ENCODE measurements at places on chromosomes 16 and 17.
A peak's percentile ranks its signal among the peaks of the same experiment; 100 is the strongest.

- peak; percentile 44 for DNase-seq
Observed at GRCh38 chr17:50893183-50893993, 27.2 kb upstream of the TOB1 start.

DNA sequence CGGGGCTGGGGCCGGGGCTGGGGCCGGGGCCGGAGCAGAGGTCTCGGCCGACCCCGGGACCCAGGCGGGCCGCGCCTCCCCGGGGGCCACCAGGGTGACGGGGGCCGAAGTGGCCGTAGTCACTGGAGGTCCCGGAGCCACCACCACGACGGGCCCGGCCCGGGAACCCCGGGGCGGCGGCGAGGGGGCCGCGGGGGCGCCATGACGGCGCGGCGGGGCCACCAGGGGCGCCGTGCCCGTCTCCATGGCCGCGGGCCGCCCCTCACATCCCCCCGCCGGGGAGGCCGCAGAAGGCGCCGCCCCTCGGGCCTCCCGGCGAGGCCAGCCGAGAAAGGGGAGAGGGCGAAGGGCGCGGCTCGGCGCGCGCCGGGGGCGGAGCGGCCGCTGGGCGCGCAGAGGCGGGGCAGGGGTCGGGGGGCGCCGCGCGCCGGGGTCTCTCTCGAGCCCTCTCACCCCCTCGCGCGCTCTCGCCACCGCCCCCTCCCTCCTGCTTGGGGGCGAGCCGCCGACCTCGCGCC, 297 bp downstream of the TBC1D10B start:
- no peak for DNase-seq

GRCh38 chr16:61836804-61837393, 199.3 kb downstream of the CDH8 start:
- no peak for DNase-seq

DNA sequence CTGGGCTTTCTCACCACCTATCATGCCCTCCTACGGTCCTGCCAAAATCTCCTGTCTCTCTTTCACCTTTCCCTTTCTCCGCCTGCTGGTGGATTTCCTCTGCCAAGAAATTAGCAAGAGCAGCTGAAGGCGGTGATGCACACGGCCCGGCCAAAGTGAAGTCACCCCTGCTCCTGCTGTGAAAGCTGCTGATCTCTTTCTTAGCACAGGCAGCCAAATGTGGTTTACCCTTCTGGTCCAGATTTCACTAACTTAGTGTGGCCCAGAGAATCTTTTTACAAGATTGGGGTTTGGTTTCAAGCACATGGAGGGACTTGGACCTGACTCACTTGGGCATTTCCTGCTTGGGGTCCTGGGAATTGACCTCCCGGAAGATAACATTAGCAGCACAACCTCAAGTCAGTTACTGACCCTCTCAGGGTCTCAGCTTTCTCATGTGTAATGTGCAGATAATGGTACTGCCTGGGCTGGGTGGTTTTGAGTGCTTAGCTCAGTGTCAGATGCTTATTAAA, 155.7 kb downstream of the SOCS1 start:
- DNase-seq = peak; percentile 15

GRCh38 chr16:23140107-23140506, 9.1 kb downstream of the USP31 start:
- no peak for DNase-seq

DNA sequence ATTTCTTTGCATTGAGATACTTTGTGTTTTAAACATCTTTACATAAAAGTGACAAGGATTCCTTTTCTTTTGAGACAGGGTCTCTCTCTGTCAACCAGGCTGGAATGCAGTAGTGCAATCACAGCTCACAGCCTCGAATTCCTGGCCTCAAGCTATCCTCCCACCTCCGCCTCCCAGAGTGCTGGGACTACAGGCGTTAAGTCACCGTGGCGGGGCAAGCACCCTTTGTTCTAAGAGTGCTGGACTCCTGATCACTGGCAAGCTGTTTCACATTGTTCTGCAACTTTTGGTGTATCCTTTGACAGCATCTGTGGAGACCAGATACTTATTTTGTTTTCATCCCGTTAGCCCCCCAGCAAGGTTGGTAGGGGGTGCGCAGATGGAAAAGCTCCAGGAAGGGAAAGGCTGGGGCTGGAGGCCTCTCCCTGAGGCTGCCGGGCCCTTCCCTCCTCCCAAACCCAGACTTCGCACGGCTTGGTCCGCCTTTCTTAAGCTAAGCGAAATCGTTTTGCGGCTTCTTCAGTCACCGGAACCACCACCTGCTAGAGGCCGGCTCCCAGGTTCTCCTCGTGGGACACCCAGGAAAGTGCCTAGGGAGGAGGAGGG, 1.1 kb downstream of the ST6GALNAC2 start:
- no peak for DNase-seq

DNA sequence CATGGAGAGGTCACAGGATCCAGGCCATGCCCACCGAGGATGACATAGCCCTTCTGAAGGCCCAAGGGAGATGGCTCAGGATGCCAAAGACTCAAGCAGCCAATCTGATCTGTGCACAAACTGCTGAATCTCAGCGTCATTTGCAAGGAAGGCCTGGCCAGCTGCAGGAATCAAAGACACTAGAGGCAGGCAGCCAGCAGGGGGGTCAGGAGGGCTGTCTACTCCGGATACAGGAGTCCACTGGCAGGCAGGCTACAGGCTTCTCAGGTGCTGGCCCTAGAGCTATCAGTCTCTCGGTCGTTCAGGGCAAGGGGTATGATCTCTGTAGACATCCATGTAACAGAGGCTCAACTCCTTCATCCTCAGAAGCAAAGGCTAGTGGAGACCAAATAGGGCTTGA, 1735.3 kb downstream of the TP53TG3F start:
- no peak for DNase-seq

DNA sequence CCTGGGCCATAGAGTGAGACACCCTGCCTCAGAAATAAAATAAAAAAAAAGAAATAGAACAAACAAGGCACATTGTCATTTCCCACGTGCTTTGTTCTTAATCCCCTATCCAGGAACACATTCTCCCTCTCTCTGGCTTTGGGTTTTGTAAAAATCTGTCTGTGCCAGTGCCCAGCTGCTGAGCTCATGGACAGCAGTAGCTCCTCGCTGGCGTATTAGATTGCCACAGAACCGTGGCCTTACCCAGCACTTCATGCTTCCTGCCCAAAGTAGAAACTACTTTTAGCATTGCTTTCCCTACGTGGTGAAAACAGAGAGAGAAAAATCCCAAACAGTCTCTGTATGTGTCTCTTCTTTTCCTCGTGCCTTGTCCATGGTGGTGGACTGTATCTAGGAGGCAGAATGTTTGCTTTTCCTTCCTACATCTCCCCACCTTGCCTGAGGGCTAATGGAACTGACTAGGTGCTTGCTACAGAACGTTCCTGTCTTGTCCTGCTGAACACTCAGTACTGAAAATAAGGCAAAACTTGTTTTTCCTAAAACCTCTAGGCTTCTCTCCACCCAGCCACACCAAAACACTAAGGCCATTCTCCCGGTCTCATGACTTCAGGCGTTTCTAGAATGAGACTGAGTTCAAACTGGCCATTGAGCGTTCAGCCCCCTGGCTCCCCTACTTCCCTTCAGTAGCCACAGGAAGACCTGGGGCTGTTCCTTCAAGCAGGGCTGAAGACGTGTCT, 26.1 kb downstream of the MNT start:
- DNase-seq = no peak

- DNase-seq = no peak
Observed at GRCh38 chr16:53465606-53466280, 31.5 kb downstream of the RBL2 start.

DNA sequence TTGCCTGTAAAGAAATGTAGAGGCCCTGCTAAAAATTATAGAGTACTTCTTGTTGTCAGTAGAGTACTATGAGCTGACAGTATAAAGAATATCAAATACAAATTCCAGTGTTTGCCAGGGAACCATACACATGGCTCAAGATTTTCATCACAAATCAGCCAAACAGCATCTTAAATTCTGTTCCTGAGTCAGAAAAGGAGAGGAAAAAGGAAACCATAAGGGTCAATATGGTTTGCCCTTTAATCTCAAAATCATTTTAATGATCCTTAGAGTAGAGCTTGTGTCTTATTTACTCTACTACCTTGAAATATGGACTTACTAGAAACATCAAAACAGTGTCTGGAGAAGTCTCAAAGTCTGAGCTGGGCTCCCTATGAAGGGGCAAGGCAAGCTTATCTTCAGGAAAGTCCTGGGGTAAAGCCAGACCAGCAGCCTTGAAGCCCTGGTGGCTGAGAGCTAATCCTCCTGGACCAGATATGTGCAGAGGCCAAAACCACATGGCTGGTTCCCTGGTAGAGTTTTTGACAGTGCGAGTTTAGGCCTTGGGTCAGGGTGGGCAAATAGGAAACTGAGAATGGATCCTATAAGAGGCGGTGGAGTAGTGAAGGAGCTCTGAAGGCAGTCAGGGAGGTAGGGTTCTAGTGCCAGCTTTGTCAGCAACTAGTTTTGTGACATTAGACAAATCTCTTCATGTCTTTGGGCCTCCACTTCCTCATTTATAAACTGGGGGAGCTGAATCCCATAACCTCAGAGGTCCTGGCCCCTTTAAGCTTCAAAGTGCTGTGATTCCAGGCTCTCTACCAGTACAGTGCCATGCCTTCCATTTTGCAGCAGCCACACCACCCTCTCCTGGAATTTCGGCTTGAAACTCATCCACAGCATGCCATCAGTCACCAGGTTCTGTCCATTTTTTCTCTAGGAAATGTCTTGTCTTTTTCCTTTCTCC, 38.9 kb downstream of the MRTFB start:
- no peak for DNase-seq

DNA sequence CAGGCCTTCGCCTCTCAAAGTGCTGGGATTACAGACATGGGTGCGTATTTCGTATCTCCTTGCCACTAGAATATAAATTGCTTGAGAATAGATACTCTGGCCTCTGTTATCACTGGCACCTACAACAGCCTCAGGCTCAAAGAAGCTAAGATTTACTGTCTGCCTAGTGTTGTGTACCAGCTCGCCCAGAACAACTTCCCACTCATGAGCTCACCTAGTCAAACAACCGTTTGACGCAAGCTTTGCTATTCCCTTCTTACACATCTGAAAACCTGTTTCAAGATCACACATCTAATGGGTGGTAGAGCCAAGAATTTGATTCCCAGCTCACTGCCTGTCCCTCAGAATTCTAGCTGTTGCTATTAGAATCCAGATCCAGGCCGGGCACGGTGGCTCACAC, 24.4 kb downstream of the MIS12 start:
- DNase-seq = no peak

DNA sequence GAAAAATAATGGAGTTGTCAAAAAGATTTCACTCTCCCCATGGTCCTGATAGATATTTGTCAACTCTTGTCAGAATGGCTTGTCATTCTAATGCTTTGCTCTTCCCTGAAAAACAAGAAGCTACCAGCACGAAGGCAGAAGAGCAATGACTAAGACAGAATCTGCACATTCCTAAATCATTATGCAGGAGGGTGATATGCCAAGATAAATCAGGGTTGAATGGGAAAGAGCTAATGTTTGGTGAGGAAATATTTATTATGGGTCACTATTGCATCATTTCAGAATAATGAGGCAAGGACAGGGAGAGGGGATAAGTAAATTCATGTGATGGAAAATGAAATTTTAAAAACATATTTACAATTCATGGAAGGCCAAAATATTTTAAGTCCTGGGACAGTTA, 297.5 kb upstream of the XYLT1 start:
- no peak for DNase-seq

GRCh38 chr16:69176033-69176800, 10.7 kb upstream of the SNTB2 start:
- DNase-seq = no peak

DNA sequence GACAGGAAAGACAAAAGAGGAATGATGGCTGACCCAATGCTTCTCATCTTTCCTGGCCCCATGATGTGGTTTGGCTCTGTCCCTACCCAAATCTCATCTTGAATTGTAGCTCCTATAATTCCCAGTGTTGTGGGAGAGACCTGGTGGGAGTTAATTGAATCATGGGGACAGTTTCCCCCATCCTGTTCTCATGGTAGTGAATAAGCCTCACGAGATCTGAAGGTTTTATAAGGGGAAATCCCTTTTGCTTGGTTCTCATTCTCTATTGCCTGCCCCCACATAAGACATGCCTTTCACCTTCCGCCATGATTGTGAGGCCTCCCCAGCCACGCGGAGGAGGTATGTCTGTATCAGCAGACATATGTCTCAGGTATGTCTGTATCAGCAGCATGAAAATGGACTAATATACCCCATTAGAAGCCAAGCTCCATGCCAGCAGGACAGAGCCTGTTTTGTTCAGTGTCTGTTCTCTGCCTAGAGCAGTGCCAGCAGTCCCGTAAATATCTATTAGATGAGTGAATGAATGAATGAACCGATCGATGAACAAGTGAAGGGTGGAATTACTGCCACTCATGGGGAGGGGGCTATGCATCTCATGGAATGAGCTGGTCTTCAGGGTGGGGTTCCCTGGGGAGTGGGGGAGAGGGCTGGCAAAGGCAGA, 304.4 kb downstream of the SOX9 start:
- no peak for DNase-seq

- no peak for DNase-seq
Observed at GRCh38 chr16:87582216-87582965, 19.9 kb upstream of the JPH3 start.

DNA sequence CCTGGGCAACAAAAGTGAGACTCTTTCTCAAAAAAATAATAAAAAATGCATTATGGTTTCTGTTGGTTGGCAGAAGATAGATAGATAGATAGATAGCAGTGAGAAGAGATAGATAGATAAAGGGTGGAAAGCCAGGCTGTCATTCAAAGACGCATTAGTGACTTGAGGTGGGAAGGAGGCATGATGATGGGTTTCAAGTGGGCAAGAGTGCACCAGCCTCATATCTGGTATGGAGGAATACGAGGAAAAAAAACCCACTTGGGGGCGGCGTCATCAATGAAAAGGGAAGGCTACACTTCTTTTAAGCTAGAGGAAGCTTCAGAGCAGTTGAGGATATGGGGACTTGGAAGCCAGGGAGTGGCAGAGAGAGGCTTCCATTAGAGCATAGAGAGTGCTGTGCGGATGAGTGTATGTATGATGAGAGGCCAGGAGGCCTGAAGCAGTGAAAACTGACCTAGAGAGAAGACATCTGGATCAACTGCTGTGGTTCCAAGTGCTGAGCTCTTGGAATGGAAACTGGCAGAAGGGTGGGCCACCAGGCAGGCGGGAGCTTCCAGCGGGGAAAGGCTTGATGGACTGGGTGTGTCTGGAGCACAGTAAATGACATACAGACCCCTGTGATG, 31.8 kb downstream of the CEP95 start:
- no peak for DNase-seq

DNA sequence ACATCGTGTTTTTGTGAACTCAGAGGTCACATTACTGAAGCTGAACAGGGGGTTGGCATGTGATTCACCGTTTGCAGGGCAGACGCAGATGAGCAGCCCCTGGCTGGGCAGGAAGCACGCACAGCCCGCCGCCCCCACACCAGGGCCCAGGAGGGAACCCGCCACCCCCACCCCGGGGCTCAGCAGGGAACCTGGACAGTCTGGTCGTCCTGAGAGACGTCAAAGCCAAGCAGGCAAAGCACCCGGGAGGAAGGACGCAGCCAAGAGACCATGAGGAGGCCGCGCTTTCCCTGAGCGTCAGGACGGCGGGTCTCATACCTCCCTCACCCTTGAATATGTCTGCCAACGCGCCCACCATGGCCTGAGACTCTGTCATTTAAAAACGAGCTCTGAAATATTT, 60.6 kb downstream of the LMF1 start:
- DNase-seq = no peak
